Cerebellar cortex (tissue), 1 donor: ENCODE measurements at places on chromosomes 4 and X.

DNA sequence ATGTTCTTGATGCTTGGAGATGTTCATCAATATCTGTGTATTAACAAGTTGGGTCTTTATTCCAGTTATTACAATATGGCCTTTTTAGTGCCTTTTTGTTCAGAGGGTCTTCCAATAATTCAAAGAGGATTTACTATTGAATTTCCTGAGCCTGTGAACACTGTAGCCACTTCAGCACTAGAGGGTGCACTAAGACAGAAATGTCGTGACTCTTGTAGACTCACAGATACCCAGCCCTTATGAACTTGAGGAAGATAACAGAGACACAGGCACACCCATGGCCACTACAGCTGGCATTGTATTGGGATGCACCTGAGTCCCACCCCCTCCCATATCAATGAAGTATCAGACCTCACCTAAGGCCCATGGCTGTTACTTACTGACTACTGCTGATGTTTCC, 54.4 kb upstream of the ACTRT1 start:
- peak; percentile 0 for DNase-seq

DNA sequence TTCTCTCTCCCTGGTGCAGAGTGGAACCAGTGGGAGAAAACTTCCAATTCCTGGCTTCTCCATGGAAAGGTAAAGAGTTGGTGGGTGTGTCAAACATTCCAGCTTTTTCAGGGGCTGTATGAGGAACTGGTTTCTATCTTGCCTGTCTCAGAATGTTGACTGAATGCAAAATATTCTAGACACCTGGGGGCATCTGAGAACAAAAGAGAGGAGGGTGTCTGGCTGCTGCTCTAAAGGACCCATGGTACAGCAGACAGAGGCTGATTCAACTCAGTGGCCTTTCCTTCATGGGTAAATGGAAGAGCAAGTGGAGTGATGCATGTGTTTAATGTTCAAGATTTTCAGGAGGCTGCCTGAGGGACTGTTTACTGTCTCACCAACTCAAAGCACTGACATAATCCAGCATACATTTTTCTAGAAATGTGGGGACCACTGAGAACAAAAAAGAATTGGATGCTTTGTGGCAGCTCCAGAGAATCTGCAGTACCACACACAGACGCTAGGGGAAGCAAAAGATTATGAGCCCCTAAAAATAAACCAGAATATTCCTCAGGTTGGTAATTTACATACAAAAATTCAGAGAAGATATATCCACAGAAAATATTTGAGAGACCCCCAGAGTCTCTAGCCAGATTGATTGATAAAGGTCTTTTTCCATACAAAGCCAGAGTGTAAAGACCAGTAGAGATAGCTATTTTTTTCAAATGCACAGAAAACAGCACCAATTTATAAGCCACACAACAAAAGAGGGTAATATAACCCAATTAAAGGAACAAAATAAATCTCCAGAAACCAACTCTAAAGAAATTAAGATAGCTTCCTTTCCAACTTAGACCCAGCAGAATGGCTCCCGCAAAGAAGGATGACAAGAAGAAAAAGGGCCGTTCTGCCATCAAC, 48.0 kb upstream of the STARD8 start:
- DNase-seq: no peak

DNA sequence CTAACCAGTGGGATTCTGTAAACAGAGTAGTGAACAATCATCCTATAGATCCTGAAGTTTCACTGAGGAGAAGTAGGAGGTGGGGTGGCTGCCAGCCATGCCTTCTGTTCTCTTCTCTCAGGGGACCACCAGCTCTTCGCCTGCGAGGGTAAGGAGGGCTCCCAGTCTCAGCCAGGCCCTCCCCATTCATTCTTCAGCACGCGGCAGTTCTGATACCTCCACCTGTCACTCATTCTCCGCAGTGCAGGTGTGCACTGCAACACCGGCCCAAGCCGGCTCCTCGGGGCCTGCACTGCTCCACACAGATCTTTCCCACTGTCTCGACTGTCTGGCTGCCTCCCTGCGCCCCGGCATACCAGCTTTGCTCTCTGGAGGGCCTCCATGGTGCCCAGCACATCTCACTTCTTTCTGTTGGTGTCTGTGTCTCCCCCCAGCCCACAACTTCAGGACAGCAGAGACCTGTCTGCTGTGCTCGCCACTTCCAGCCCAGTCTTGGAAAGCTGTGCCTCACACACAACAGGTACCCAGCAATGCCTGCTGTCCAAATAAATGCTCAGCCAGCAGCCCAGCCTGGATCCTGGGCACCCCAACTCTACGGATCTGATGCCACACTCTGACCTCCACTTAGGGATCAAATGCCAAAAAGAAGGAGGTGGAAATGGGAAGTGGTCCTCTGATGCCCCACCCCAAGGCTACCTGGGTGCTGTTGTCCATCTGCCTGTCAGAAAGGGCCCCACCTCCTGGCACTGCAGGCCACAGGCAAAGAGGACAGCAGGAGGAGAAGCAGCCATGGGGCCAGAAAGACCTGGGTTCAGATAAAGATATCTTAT, 29.0 kb downstream of the ACOX3 start:
- no peak for DNase-seq

DNA sequence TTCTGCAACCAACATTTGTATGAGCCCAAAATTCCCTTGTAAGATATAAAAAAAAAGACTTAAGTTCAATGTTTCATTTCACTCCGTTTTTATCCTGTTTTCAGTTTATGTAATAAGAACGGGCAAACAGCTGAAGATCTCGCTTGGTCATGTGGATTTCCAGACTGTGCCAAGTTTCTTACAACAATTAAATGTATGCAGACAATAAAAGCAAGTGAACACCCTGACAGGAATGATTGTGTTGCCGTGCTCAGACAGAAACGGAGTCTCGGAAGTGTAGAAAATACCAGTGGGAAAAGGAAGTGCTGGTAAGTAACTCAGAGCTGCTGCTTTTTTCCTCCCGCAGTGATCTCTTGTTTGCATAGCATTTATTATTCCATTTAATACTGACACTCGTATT, 2.8 kb downstream of the ANKRD37 start:
- no peak for DNase-seq

DNA sequence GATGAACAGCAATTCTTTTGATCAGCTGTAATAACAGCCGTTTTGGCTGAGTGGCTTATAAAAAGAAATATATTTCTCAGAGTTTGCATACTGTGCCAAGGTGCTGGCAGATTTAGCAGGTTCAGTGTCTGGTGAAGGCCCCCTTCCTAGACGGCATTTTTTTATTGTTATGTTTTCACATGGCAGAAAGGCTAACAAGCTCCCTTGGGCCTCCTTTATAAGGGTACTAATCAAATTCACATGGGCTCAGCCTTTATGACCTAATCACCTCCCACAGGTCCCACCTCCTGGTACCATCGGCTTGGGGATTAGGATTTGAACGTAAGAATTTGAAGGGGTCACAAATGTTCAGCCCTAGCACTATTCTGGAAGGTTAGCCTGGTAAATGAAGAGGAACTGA, 431.9 kb downstream of the SPOCK3 start:
- no peak for DNase-seq

- DNase-seq: no peak
These were observed 107.0 kb upstream of the OTUD4 start for GRCh38 chr4:145287351-145287750.

DNA sequence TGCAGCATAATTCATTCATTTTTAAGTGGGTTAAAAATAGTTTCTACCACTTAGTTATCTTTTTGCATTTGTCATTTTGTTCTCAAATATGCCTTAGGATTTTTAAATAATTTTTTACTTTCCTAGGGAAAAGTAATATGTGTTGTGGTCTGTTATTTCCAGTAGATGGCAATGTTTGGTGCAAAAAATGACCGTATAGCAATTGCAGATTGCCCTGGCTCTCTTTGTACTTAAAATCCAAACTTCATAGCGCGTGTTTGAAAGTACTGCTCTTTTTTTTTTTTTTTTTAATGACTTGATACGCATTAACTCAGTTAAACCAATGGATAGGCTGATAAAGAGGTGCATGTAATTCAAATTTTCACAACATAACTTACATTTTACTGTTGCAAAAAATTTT, 74.4 kb upstream of the RBMX start:
- DNase-seq: peak; percentile 44

DNA sequence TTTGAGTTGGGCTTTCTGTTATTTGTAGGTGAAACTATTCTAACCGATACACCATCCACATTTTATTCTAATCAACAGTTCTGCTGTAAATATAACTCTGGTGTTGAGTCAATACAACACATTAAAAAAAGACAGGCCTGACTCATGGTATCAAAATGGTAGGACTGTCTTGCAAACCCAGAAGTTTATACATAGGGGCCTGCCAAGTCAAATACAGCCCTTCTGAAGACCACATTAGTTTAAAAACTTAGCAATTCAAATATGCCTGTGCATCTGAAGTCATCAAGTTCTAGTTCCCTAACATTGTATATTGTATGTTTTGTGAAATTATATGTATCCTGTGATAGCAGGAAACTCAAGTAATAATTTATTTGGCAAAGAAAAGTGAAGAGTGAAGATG, 24.4 kb upstream of the PDE5A start:
- DNase-seq: no peak

DNA sequence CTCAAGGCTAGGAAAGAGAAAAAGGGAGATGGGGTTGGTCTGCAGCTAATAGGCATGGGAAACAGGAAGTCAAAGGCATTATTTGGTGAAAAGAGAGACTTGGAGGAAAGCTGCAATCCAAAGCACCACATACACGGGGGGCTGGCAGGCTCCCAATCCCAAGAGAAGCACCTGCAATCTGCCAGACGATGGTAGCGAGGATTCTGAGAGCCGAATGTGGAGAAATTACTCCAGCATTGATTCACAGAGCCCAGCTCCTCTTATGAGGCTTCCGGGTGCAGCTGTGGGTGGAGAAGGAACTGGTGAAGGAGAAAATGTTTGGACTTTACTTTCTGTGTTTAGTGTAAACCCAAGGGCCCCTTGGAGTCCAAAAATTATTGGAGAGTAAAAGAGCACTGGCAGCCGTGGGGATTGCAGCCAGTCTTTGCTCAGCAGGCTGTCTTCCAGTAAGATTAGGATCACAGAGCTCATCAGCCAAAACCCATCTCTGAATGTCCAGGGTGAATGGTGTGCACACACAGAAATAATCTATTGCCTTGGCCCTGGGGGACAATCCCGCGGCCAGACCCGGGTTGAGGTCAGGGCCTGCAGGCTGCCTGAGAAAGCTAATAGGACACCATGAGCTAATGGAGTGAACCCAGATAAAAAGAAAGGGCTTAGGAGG, 197.6 kb downstream of the KIT start:
- DNase-seq: peak; percentile 6

DNA sequence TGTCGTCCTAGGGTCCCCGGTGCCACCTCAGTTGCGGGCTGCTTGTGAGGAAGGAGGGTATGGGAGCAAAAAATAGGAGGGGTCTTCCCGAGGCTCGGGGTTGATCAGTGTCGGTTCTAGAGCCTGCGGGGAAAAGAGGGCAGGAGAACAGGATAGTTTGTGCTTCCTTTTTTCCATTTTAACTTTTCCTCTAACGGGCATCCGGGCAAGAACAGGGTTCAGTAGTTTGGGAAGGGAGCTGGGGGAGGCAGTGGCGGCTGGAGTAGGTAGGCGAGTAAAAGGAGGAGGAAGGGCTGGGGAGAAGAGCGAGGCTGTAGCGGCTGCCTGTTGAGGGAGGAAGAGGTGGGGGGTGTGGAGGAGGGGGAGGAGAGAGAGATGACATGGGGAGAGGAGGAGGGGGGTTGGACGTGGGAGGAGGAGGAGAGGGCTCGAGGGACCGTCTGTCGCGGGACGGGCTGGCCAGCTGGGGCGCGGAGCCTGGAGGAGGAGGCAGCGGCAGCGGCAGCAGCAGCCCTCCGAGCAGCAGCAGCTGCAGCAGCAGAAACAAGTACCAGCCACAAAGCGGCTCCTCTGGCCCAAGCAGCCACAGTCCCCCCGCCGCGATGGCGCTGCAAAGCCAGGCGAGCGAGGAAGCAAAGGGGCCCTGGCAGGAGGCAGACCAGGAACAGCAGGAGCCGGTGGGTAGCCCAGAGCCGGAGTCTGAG, at the start of gene SLC16A2:
TSS of gene SLC16A2 (plus strand) at position 458 of the 704 bp plus-strand sequence. CDS start at position 603, 145 bp downstream.
- peak; percentile 78 for DNase-seq

GRCh38 chrX:107978707-107979307, 3.4 kb downstream of the TEX13B start:
- DNase-seq: peak; percentile 7
